Activated CD8-positive, alpha-beta T cell treated with anti-CD3 and anti-CD28 coated beads, Interleukin-2, amount 10 ng/mL, durations not matched to agents 7 days and 5 days (primary cell): ENCODE measurements at places on chromosomes 7 and 10.

- DNase-seq = no peak
Observed at GRCh38 chr10:71761105-71761511, 12.2 kb downstream of the VSIR start.

DNA sequence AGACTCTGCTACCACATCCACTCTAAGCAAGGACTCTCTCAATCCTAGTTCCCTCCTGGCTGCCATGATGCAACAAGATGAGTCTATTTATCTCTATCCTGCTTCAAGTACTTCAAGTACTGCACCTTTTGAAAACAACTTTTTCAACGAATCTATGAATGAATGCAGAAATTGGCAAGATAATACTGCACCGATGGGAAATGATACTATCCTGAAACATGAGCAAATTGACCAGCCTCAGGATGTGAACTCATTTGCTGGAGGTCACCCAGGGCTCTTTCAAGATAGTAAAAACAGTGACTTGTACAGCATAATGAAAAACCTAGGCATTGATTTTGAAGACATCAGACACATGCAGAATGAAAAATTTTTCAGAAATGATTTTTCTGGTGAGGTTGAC is 40.7 kb downstream of the AHR start:
- DNase-seq = no peak

DNA sequence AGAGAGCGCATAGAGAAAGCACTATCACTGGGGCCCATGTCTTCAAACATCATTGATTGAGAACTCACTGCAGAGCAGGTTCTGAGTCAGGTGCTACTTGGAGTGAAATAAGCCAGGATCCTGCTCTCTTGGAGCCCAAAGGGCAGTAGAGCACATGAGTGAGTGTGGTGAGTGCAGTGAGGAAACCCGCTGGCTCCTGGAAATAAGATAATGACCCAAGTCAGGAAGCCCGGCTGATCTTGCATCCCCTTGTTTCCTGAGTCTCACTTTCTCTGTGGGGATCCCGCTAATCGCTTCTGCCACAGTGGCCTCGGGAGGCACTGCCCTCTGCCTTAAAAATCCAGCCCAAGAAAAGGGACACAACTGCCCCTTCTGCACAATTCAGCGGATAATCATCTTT is 7.1 kb upstream of the FAM107B start:
- no peak for DNase-seq

- DNase-seq = peak; percentile 34
Observed at GRCh38 chr10:12252882-12253546, 57.0 kb downstream of the CDC123 start.

- no peak for DNase-seq
Observed at GRCh38 chr7:153943457-153943856, 108.7 kb upstream of the DPP6 start.

DNA sequence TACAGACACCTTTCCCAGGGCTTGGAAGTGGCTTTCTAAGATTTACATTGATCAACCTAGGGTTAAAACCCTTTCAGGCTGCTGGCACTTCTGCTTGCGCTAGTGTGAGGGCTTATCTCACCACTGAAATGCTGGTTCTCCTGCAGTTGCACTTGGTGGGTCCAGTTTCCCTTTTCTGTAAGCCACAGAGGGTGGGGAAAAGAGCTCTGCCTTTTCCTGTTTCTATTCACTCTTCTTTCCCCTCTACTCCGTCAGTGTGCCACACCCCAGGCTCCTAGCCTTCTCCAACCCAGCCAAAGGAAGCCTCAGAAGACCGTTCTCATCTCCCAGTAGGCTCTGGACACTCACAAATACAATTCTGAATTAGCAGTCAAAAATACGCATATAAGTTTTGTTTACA is 19.0 kb upstream of the CAPZA2 start:
- DNase-seq = no peak

DNA sequence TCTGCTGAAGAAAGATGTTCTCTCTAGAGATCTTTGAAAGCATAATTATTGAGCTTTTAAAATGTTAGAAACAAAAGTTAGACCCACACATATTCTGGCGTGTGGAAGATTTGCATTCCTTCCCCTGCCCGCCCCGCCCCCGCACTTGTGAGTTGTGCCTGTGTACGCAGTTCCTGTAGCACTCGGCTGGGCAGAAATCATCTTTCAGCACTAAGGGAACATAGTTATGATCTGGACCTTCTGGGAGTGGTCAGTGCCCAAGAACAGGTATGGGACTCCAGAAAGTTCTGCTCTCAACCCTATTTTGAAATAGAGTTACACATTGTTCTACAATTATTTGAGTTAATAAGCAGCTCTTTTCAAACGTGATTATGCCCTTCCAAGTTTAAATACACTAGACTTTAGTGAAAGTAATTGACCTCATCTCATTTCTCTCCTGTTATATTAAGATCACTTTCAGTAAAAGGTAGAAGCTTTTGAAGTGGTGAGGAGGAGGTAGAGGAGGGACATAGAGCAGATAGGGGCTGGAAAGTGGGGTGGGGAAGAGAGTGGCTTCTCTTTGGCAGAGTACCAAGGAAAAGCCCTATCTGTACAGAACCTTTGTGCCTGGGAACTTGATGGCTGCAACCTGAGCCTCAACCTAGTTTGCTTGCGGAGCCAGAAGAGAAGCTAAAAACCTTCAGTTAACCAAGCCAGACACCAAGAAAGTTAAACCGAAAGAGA is 5.7 kb downstream of the BLVRA start:
- no peak for DNase-seq
